ENCODE measurements at places on chromosomes 13 and 19.

DNA sequence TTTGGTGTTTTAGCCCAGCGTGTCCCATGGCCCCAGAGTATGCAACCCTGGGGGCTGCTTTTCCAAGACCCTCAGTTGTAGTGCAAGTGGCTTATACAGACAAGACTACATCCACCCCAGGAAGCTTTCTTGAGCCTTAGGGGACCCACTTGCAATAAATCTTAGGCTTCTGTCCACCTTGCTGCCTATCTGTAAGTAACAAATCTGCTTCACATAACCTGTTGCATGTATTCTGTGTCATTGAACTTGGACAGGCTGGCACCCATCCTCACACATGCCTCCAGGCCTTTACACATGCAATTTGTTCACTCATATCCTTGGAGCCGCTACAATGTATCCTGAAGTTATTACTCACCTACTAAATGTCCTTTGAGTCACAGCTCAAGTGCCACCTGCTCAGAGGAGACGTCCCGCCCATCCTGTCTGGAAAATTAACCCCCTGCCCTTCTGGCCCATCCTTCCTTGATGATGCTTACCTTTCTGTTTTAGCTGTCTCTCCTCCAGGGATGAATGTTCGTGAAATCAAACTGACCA is 101.2 kb downstream of the ZNF536 start:
- no peak for DNase-seq

GRCh38 chr13:100636441-100636840 is 38.2 kb downstream of the TMTC4 start:
- no peak for DNase-seq

- no peak for DNase-seq
These were observed 65.3 kb downstream of the DCT start for GRCh38 chr13:94414141-94414540.

- DNase-seq: no peak
These were observed 206.6 kb downstream of the SPRY2 start for GRCh38 chr13:80134346-80134745.

DNA sequence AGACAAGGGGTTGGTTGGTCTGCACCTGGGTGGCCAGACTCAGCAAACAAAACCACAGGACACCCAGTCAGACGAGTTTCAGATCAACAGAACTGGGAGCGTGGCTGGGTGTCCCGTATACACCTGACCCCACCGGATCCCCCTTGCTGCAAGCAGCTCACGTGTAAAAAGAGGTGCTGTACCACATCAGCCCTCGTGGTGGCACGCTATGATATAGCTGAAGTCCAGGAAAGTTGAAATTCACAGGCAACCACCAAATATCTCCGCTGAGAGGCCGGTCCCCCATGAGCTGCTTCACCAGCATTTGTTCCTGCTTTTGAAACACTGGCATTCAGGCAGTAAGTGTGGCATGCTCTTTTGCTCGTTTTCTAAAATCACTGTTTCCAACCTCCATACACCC is 92.3 kb downstream of the TUBA3C start:
- no peak for DNase-seq

DNA sequence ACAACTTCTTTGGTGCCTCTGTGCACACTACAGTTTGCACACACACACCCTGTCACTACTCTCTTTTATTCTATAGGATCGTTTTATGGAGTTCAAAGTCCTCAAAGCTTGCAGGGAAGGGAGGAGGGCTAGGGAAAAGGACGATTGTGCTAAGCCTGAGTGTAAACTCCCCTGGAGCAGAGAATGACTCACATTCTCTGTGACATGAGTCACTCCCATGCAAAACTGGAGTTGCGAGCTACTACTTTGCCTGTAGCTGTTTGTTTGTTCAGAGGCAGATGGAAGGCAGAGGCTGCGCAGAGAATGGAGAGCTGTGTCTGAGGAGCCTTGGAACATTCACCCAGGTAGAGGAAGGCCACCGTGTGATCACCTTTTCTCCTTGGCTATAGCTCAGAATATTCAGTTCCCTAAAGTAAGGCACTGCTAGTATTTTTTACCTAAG is 80.5 kb upstream of the MBNL2 start:
- no peak for DNase-seq

DNA sequence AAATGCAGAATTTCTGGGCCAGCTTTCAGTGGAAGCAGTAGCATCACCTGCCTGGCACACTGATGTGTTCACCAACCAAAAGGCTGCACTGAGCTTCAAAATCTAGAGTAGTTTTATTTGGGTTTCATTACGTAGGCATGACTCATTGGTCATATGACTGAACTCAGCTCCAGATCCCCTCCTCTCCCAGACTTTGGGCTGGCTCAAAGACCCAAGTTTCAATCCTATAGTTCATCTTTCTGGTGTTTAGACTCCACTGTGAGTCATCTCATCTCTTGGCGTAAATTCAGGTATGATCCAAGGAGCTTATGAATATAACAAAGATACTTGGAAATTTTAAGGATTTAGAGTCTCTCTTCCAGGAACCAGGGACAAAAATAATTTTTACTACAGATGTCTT is 17.7 kb downstream of the ZMYM5 start:
- no peak for DNase-seq

DNA sequence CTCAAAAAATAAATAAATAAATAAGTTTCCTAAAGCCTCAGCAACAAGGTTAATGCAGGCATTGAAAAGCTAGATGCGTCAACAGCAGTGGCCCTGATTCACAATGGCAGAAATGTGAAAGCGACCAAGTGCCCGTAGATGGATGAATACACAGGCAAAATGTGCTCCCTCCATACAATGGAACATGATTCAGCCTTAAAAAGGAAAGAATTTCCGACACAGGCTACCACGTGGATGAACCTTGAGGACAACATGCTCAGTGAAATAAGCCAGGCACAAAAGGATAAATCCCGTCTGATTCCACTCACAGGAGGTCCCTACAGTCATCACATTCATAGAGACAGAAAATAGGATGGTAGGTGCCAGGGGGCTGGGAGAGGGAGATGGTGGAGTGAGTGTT is 31.7 kb downstream of the INSR start:
- no peak for DNase-seq

GRCh38 chr13:110419381-110419791 is 112.3 kb downstream of the COL4A2 start:
- DNase-seq: no peak

- no peak for DNase-seq
These were observed 104.5 kb downstream of the PIBF1 start for GRCh38 chr13:72886272-72887067.

- peak; percentile 21 for DNase-seq
These were observed 708 bp upstream of the ERCC1 start for GRCh38 chr19:45424191-45425058.

GRCh38 chr19:1401138-1401888 is at the start of gene GAMT:
Gene GAMT (minus strand): TSS chr19:1401542. CDS start chr19:1401476, 66 bp downstream.
- DNase-seq: peak; percentile 66

GRCh38 chr13:92362717-92363116 is 863.9 kb upstream of the GPC6 start:
- no peak for DNase-seq

DNA sequence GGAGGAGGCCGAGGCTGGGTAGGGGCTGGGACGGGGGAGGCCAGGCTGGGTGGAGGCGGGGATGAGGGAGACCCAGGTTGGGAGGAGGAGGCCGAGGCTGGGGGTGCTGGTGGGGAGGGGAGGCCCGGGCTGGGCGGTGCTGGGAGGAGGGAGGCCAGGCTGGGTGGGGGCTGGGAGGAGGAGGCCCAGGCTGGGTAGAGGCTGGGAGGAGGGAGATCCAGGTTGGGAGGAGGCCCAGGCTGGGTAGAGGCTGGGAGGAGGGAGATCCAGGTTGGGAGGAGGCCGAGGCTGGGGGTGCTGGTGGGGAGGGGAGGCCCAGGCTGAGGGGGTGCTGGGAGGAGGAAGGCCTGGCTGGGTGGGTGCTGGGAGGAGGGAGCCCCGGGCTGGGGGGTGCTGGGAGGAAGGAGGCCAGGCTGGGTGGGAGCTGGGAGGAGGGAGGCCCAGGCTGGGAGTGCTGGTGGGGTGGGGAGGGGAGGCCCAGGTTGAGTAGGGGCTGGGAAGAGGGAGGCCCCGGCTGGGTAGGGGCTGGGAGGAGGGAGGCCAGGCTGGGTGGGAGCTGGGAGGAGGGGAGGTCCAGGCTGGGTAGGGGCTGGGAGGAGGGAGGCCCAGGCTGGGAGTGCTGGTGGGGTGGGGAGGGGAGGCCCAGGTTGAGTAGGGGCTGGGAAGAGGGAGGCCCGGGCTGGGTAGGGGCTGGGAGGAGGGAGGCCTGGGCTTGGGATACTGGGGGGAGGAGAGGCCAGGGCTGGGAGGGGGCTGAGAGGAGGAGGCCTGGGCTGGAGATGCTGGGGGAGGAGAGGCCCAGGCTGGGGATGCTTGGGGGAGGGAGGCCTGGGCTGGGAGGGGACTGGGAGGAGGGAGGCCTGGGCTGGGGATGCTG is 10.7 kb downstream of the TPGS1 start:
- DNase-seq: no peak

- peak; percentile 45 for DNase-seq
These were observed 66.7 kb upstream of the MIR17HG start for GRCh38 chr13:91280801-91281200.

DNA sequence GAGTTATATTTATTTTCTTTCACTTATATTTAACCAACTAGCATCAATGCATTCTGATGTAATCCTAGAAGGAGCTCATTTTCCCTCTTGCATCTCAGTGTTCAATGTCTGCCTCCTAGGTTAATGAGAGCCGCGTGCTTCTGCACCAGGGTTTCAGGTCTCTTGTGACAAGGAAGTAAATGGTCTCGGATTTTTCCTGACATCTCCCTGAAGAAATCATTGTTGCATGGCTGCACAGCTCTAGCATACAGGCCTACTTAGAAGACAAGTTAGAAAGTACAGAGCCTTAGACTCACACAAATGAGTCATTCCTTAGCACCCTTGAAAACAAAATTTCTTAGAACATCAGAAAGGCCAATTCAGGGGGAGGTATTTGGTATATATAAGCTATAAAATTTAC is 57.2 kb upstream of the KLF12 start:
- DNase-seq: no peak

GRCh38 chr13:51148952-51149573 is 38.0 kb upstream of the C13orf42 start:
- DNase-seq: no peak

GRCh38 chr13:27321468-27322431 is 51.1 kb downstream of the RASL11A start:
- DNase-seq: no peak

- no peak for DNase-seq
These were observed 94.1 kb upstream of the UFM1 start for GRCh38 chr13:38255600-38255999.

- DNase-seq: no peak
These were observed 8.9 kb upstream of the ZNF527 start for GRCh38 chr19:37361994-37362393.

- DNase-seq: no peak
These were observed 642.3 kb downstream of the TBC1D4 start for GRCh38 chr13:74839656-74840055.

GRCh38 chr19:2633693-2634075 is 68.8 kb downstream of the GNG7 start:
- no peak for DNase-seq

- DNase-seq: no peak
These were observed 245.2 kb downstream of the DNAJC15 start for GRCh38 chr13:43268632-43269031.

DNA sequence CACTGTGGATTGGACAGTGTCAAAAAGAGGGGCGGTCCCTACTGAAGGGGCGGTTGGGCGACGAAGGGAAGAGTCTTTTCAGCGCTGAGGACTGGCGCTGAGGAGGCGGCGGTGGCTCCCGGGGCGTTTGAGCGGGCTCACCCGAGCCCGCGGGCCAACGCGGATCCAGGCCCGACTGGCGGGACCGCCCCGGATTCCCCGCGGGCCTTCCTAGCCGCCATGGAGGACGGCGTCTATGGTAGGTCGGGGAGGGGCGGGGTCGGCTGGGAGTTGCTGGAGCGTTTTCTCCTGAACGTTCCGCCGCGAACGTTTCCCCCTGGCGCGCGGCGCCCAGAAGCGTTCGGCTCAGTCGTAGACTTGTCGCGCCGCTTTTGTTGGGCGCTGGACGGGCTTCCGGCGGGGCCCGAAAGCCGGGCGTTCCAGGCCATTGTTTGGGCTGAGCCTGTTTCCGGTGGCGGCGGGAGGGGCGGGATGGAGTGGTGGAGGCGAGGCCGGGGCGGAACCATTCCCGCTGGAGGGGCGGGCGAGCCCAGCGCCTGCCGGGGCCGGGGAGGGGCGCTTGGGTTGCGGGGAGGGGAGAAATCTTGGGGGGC is at the start of gene CYTH2:
CYTH2 (plus strand) TSS at position 81 of the 593 bp plus-strand sequence; CDS start at position 220, 139 bp downstream.
- peak; percentile 48 for DNase-seq

DNA sequence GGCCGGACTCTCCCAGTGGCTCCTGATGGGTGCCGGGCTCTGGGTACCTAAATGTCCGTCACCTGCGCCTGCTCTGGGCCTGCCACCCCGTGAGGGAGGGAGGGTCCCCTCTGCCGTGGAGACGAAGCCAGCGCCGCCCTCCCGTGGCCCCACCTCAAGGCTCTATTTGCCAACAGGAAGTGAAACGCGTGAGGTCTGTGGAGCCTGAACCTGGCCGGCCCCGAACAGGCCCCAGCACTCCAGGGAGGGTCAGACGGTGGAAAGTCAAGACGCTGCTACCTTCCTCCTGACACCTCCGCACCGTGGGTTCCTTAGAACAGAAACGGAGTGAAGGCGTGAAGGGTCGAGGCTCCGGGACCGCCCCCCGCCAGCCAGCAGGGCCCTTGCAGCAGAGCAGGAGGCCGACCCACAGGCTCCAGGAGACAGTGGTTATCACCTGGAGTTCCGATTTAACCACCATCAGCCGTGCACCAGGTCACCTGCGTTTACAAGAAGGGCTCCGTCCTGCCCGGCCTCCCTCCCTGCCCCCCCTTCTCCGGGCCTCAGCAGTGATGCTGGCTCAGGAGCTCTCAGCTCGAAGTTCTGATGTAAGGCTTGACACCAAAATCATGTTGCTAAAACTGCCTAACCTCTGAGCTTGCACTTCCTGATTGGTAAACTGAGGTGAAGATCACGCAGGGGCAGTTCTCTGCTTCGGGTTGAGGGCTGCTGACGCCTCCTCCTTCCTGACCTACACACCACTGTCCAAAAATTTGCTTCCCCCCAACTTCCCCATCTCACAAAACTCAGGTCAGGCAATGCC is 50.9 kb upstream of the C13orf46 start:
- no peak for DNase-seq

DNA sequence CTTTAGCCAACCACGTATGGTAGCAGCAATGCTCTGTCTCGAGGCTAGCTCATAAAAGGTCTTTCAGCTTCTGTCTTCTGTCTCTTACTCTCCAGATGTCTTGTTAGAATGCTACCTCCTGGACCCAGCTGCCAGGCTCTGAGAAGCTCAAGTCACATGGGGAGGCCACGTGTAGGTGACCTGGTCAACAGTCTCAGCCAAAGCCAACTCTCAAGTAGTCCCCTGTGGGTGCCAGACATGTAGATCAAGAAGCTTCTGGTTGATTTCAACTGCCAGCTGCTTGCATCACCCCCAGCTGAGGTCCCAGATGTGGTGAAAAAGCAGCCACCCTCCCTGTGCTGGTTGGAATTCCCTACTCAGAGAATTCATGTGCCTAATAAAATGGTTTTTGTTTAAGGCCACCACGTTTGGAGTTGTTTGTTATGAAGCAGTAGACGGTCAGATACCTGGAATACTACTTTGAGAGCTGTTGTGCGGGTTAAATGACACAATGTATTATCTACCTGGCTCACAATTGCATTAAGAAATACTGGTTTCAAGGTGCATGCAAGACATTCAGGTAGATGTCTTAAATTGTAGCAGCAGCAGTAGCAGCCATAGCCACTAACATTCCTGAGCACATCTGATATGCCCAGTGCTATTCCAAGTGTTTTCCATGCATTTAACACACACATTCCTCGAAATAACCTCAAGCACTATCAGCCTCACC is 131.0 kb upstream of the RFC3 start:
- DNase-seq: no peak

All from GDM1 (cell line).